ENCODE measurements at places on chromosomes 5 and 9.

DNA sequence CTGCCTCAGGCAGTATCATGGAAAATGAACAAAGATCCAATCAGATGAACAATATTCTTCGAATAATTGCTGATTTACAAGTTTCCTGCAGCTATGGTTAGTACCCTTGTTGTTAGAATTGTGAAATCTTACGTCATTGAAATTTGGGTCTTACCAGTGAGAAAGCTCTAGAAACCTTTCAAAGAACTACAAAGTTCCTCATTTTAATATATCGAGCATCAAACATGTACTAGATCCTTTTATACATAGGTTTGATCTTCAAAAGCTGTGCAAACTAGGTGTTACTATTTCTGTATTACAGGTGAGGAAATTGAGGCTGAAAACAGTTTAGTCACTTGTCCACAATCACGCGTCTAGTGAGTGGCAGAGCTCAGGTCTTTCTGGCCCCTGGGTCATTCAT, 43.7 kb upstream of the ANGPTL2 start:
- DNase-seq = no peak

DNA sequence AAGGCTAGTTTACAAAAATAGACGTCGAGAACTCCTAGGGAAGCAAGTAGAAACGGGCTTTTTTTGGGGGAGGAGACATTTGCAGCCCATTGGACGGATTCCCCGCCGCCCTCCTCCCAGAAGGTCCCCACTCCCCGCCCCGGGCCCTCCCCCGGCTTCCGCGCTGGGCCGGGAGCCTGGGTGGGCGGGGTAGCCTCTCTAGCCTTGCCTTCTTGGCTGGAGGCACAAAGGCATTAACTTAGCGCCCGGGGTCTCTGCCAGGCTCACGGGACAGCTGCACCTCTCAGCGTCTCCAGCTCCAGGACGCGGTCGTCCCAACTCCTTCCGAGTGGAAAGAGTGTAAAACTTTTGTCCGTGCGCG, at the start of gene DMRTA1:
Gene DMRTA1, plus strand, starts transcription at position 236 of the 361 bp plus-strand sequence. CDS start 242 bp downstream, outside the sequence.
- DNase-seq = no peak

DNA sequence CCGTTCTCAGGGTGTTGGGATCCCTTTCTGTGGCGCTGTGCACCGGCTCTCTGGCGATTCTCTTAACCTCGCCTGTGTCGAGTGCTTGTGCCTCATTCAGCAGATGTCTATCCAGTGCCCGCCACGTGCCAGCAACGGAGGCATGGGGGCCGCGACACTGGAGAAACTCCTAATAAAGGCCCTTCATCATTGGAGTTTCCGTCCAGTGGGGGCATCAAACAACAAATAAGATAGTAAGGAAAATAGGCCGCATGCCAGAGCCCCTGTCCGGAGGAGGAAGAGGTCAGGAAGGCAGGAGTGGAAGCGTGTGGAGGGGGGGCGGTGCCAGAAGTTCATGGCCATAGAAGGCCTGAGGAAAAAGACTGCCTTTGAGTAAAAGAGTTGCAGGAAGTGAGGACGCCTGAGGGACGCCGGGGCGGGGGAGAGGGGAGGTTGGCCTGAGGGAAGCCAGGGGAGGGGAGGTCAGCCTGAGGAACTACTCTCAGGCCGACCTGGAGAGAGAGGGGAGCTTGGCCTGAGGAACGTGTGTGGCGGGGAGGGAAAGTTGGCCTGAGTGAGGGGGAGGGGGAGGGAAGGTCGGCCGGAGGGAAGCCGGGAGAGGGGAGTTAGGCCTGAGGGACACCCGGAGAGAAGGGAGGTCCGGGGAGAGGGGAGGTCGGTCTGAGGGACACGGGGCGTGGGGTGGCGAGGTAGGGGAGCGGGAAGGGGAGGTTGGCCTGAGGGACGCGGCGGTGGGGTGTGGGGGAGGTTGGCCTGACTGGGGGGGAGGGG, 82.2 kb downstream of the CACNA1B start:
- no peak for DNase-seq

DNA sequence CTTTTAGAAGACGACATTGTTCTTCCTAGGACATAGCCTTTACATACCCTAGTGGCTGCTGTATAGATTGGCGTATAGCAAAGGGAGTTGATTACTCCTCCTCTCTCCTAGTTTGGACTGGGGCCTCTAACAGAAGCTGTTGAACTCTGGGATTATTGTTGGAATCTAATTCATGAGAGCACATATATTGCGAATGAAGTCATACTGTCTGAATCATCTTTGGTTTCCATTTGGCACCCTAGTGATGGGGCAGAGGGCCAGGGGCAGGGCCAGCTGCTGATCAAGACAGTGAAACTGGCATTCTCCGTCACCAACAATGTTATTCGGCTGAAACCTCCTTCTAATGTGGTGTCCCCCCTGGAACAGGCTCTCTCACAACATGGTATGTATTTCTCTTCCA, 40.3 kb downstream of the NUP188 start:
- no peak for DNase-seq

DNA sequence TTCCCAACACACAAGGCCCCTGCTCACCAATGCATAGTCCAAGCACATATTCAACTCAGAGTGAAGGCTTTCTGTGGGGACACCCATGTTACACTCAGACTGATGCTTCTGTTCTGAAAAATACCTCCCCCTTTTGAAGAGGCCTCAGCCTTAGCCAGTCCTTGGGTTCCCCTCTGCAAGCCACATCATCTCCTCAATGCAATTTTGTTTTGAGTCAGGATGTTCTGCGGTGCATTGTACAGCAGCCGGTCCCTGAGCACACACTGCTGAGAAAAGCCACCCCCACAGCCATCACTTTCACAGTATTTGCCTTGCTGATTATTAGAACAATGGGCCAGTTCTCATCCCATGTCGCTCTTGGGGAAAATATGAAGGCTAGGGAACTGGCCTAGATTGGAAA, 241.2 kb downstream of the FAM114A2 start:
- no peak for DNase-seq

DNA sequence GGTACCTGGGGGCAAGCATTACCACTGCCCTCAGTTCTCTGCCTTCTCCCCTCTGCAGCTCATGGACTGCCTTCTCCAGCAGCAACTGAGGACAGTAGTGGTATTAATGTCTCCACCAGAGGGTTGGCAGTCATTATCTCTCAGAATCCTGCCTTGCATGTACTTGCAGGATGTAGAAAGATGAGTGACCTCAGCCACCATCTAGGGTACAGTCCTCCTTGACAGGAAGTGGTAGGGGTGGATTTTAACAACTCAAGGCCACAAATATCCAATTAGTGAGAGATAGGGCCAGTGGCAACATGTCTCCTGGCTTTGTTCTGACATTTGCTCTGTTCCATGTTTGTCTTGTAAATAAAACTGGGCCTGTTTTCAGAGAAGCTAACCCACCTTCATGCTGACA, 47.2 kb downstream of the F2R start:
- no peak for DNase-seq

Data from GM18507 (cell line).